NB4 (cell line): ENCODE measurements at places on chromosomes 12 and 14.
A peak's percentile ranks its signal among the peaks of the same experiment; 100 is the strongest.

- no peak for DNase-seq
Observed at GRCh38 chr12:129579879-129580278, 323.9 kb downstream of the TMEM132D start.

DNA sequence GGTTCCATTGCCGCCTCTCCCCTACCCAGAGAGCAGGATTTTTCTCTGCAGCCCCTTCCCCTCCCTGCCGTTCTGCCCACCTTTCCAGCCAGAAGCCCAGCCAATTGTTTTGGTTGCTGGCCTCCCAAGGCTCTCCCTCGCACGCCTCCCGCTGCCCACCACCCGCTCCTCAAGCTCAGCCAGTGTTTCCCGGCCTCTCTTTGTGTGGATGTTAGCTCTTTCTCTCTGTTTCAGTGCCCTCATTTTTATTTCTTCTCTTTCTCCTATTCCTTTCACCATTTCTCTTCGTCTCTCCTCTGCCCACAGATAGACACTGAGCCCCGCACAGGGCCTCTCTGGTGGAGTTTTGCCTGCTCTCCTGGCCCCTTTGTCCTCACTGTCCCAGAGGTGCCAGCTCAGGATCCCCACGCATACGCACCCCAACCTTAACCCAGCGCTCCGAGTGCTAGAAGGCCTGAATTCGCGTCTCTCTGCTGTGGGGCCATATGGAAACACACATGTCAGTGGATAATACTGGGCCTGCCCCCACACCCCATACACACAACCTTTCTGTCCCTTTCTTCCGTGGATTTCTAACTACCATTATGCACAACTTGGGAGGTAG lies 54.9 kb downstream of the SMUG1 start:
- DNase-seq: no peak

DNA sequence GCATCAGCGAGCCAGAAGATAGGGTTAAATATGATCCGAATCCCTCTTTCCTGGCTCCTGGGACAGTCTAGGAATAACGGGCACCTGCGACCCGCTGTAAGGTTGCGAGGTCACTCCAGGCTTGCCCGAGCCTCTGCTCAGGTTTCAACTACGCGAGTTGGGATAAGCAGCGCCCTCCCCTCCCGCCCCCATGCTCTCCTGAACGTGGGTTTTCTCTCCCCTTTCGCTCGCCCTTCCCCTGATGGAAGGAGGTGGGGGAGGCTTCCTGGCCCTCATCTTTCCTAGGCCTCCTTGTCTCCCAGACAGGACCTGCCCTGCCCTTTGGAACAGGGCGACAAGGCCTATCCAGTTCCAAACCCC lies 753 bp upstream of the ATP5MC2 start:
- no peak for DNase-seq

DNA sequence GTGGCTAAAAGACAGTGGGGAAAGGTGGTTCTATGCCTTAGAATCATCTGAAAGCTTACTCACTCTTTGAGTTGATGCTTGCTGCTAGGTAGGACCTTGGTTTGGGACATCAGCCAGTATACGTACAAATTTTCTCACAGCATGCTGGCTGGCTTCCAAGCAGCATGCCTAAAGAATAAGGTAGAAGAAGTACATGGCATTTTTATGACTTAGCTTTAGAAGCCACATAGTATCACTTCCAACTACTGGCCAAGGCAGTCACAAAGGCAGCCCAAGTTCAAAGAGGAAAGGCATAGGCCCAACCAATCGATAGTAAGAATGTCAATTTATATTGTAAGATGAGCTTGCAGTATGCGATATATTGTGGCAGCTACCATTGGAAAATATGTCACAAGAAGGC lies 284.2 kb upstream of the CAND1 start:
- DNase-seq: no peak

DNA sequence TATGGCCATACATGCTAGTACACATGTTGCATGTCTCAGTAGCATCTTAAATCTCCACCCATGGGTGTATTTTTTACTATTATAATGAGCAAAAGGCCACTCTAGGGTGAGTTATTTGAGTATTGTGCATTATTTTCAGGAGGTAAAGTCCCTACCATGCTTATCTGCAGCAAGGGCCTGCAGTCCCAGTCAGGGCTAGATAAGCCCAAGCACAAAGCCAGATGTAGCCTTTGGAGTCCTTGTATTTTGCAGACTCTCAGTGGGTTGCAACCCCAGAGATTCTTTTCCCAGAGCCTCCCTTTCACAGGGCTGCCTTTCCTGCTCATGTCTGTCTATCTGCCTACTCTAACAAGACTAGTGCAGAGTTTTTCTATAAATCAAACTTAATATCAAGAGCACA lies 295.3 kb downstream of the IPO8 start:
- no peak for DNase-seq

- no peak for DNase-seq
Observed at GRCh38 chr12:118189741-118190191, 53.8 kb downstream of the PEBP1 start.

DNA sequence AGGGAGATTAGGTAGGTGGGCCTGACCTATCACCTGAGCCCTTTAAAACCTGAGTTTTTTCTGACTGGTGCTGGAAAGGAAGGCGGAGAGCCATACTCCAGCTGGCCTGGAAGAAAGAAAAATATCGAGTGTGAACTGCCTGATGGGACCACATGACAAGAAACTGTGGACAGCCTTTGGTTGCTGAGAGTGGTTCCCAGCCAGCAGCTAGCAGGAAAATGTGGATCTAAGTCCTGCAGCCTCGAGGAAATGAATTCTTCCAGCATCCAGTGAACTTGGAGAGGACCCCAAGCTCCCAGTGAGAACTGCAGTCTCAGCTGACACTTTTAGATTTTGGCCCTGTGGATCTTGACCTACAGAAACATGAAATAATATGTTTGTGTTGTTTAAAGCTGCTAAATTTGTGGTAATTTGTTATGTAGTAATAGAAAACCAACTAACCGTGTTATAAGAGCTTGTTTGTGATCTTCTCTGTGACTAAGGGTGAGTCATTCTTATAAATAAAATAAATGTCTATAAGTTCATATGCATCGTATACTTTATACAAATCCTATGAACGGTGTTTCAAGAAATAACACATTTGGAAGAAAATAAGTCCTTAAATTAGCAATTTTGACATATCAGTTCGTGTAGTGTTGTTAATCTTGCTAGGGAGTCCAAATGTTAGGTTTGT lies 359.6 kb downstream of the BMP4 start:
- DNase-seq: no peak

DNA sequence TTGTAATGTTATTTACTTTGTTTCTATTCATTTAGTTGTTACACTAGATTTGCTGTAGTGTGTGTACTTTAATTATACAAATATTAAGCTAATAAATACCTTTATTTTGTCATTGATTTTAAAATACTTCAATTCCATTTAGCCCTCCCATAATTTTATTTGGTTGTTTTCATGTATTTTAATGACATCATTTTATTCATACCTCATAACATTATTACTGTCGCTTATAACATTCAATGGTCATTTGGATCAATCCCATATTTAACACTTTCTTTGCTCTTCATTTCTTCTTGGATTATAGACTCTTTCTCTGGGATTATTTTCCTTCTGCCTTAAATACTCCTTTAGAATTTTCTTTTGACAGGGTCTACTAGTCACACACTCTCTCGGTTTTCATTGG lies 86.6 kb upstream of the CAND1 start:
- DNase-seq: no peak

DNA sequence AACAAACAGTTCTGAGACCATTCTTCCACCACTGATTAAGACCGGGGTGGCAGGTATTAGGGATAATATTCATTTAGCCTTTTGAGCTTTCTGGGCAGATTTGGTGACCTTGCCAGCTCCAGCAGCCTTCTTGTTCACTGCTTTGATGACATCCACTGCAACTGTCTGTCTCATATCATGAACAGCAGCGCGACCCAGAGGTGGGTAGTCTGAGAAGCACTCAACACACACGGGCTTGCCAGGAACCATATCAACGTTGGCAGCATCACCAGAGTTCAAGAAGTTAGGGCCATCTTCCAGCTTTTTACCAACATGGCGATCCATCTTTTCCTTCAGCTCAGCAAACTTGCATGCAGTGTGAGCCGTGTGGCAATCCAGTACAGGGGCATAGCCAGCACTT lies 16.9 kb downstream of the AEBP2 start:
- DNase-seq: no peak

GRCh38 chr14:96195441-96196081 lies 9.1 kb upstream of the BDKRB2 start:
- DNase-seq: no peak

GRCh38 chr14:62185078-62185477 lies 422.9 kb downstream of the SNAPC1 start:
- DNase-seq: no peak

DNA sequence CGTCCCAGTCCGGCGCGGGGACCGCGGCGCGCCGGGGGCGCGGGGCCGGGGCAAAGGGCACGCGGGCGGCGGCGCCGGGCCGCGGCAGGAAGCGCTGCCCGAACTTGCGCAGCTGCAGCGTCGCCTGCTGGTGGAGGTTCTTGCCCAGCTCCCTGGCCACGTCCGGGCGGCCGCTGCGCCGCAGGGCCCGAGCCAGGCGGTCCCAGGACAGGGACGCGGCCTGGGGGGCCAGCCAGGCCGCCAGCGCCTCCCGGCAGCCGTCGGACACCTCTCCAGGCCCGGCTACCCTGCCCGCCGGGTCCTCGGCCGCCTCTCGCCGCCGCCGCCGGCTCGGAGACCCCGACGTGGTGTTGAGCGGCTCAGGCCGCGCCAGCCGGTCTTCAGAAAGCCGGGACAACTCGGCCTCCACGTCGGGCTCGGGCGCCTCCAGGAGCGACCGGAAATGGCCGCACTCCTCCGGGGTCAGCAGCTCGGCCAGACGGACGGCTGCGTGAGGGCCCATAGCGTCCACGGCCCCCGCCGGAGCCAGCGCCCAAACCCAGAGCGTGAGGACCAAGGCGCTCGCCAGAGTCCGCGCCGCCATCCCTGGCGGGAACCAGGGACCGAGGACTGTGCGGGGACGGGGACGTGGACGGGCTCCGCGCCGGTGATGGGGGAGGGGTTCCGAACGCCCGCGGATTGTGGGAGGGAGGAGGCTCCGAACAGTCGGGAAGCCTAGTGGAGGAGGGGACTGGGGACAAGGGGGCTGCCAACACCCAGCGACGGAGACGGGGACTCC lies 34.0 kb downstream of the FIGNL2 start:
- DNase-seq: peak; percentile 59

GRCh38 chr12:82474181-82474797 lies 116.0 kb downstream of the METTL25 start:
- DNase-seq: no peak

DNA sequence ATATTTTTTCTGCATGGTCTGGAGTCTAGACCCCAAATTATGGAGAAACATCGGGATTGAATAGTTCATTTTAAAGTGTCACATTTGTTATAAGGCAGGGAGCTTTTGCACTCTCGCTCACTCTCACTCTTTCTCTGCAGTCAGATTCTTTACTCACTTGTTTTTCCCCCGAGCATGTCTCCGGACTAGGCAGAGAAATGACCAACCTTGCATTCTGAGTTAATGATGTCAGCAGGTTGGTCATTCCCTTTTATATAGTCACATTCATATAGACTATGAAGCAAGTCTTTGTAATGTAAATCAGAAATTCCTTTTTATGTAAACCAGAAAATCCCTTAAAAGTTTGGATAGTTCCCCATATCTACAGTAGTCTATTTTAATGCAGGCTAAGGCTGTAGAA lies 4.1 kb downstream of the C12orf75 start:
- DNase-seq: no peak
